ENCODE measurements at places on chromosomes 6 and 20.

DNA sequence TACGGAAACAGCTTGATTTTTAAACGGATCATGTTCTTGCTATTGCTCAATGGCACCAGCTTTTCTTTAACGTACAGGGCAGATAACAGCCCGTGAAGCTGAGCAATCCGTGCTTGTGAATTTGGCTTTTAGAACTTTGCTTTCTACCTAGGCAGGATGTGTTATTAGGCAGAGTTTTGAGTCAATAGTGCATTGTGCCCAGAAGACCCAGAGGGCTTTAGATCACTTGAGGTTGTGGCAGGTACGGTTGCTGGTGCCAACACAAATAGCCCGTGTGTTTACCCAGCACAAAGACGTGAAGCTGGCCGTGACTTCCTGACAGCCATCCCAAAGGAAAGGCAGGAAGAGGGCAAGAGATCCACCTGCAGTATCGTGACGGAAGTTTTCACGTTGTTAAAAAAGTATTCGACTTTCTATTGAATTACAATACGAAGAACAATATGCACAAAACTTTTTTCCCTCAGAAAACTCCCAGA, 117.4 kb upstream of the FRMD1 start:
- DNase-seq = no peak

- peak; percentile 19 for DNase-seq
These were observed 7.1 kb downstream of the PTK6 start for GRCh38 chr20:63529861-63530787.

DNA sequence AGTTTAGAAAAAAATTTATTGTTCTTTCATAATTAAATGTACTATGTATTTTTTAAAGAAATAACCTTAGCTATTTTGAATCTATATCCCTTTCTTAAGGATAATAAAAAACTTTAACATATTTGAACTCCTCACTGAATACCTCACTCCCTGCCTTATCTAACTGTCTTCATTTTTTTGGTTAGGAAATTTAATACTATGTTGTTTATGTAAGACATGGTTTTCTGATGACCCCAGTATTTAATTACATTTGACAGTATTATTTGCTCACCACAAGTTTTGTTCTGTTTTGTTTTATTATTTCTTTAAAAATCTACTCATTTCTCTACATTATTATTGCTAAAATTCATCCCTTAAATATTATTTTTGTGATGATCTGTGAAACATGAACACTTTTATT, 394.4 kb upstream of the ADGRB3 start:
- no peak for DNase-seq

DNA sequence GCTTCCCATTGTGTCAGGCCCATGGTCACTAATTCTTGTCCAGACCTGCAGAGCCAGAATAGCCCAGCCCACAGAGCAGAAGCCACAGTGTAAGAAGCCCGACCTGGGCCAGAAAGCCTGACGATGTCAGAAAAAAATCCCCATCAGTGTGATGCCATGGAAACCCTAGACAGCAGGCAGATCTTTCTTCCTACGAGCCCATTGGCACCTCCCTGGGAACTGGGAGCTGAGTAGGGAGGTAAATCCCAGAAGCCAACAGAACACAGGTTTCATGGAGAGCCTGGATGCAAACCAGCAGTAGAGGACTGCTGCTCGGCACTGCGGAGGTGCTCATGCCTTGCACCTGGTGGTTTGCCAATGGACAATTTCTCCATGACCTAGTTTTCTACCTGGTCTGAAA, 82.2 kb upstream of the SLC22A16 start:
- DNase-seq = no peak

DNA sequence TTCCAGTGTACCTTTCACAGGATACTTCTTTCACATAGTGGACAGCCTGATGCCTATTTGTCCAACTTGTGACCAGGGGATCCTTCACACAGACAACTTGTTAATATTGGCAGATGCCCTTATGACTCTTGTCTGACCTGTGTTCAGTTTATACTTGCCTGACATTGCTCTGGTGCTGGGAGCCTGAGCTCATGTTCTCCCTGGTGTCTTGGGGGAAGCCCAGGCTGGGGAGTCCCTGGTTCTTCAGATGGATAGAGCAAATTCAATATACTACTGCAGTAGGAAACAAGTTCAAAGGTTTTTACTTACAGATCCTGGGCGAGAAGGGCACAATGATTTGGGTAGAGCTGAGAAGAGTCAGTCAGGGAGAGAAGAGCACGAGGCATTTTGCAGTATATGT, 76.1 kb downstream of the NKAIN2 start:
- DNase-seq = no peak

DNA sequence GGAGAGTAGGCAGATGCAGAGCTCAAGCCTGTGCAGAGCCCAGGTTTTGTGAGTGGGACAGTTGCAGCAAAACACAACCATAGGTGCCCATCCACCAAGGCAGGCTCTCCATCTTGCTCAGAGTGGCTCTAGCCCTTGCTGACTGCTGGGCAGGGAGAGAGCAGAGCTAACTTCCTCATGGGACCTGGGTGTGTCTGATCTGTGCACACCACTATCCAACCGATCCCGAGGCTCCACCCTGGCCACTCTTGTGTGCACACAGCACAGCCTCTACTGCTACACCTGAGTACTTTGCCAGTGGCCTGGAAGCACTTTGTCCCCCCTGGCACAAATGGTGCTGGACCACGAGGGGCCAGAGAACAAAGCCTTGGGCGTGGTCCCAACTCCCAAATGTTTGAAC, 7.9 kb upstream of the DEFB125 start:
- DNase-seq = no peak

DNA sequence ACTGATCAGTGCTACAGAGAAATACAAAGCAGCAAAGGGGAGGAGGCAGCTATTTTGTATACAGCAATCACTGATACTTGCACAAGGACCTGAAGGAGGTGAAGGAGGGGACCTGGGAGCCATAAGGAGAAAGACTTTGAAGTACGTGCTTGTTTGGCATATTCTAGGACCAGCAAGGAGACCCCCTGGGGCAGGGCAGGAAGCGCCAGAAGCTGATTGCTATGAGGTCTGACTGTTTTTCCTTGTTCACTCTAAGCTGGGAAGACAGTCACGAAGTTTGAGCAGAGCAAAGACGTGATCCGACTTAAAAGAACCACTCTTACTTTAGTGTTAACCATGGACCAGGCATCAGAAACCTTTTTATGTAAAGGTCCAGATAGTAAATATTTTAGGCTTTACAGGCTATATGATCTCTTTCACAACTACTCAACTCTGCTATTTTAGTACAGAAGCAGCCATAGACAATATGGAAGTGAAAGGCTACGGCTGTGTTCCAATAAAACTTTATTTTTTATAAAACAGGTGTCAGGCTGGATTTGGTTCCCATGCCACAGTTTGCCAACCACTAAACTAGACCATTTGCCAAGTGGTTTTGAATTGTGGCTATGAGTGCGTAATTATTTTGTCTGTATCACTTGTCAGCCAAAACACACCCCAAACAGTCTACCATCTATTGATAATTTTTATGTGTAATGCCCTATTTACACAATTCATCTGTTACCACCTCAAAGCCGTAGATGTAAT, 217.9 kb downstream of the PRL start:
- no peak for DNase-seq

GRCh38 chr6:92779746-92780145, 639.6 kb downstream of the EPHA7 start:
- DNase-seq = no peak

GRCh38 chr20:62727584-62728027, 19.0 kb downstream of the NTSR1 start:
- peak; percentile 27 for DNase-seq

- no peak for DNase-seq
These were observed 5.5 kb downstream of the SIRT5 start for GRCh38 chr6:13579911-13580310.

- no peak for DNase-seq
These were observed 380.0 kb upstream of the MARCKS start for GRCh38 chr6:113476937-113477839.

DNA sequence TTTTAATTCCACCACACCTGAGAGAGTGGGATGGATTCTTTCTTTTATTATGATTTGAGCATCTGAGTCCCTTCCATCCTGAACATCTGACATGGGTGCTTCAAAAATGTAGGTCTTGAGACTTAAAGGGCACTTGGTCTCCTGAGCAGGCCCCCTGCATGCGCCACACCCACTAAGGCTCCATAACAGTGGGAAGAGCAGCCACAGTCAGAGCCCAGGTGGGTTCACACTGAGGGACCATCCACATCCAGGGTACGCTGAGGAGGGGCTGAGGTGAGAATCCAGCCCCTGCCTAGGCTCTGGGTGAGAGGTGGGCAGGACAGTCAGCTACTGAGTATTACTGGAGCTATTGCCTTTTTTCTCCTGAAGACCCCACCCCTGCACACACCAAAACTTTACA, 42.7 kb downstream of the HLA-A start:
- no peak for DNase-seq

DNA sequence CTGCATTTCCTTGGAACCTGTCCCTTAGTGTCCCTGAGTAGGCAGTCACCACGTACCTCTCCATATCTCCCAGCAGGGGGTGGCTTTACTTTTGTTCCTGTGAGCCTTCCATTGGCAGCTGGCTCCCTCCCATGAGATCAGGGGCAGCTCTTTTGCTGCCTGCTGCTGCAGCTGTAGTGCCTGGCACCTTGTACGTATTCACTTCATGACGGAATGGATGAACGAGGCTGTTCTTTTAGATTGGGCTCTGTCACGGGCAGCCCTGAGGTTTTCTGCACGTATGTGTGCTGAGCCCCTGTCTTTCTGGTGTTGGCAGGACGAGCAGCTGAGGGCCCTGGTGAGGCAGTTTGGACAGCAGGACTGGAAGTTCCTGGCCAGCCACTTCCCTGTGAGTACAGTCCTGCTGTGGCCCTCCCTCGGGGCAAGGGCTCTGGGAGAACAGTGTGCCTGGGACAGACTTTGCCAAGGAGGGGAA, 14.6 kb downstream of the MYBL2 start:
- no peak for DNase-seq

GRCh38 chr20:22366631-22367030, 217.7 kb downstream of the FOXA2 start:
- DNase-seq = no peak

DNA sequence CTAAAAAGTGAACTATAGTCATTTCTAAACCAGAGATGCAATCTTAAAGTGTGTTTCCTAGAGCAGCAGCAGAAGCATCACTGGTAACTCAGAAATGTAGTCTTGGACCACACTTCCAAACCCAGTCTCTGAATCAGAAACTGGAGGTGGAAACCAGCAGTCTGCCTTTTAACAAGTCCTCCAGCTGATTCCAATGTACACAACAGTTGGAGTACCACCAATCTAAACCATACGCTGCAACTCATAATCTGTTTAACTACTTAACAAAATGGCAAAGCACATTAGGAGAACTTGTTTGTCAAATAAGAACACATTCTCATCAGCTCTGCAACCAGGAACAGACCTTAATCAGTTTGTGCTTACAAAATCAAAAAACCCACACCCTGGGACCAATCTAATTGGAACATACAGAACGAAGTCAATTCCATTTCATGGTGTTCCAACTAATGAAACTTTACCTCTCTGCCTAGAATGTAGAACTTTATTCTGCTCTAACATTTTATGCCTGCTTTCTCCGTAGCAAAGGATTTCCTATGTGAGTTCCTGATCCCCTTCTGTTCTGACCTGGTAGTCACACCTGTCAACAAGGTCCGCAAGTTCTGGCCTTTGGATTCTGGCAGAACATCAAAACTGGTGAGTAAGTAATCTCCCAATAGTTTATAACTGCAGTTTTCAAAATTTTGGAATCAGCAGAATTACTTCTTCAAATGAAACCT, 390.4 kb downstream of the HTR1B start:
- DNase-seq = no peak

GRCh38 chr20:31863296-31864085, 6.8 kb downstream of the DUSP15 start:
- no peak for DNase-seq

GRCh38 chr6:41645007-41645618, 6.8 kb downstream of the MDFI start:
- peak; percentile 79 for DNase-seq

GRCh38 chr6:156953127-156953478, 175.9 kb downstream of the ARID1B start:
- DNase-seq = no peak

DNA sequence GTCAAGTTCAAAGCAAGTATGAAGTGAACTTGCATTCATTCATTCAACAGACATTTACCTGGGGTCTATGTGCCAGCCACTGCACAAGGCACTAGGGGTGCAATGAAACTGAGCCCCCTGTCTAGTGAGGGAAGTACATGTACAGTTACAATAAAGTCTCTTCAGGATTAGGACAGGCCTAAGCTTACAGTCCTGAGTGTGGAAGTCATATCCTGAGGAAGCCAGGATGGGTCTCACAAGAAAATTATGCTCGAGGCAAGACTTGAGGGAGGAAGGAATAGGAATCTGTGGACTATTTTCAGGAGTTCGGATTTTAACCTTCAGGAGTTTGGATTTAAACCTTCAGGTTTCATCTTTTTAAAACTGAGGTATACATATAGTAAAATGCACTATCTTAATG, 19.4 kb downstream of the TTI1 start:
- DNase-seq = no peak

- no peak for DNase-seq
These were observed 12.8 kb downstream of the MYLK4 start for GRCh38 chr6:2737885-2738284.

- DNase-seq = no peak
These were observed 36.2 kb upstream of the ANGPT4 start for GRCh38 chr20:952196-952795.

DNA sequence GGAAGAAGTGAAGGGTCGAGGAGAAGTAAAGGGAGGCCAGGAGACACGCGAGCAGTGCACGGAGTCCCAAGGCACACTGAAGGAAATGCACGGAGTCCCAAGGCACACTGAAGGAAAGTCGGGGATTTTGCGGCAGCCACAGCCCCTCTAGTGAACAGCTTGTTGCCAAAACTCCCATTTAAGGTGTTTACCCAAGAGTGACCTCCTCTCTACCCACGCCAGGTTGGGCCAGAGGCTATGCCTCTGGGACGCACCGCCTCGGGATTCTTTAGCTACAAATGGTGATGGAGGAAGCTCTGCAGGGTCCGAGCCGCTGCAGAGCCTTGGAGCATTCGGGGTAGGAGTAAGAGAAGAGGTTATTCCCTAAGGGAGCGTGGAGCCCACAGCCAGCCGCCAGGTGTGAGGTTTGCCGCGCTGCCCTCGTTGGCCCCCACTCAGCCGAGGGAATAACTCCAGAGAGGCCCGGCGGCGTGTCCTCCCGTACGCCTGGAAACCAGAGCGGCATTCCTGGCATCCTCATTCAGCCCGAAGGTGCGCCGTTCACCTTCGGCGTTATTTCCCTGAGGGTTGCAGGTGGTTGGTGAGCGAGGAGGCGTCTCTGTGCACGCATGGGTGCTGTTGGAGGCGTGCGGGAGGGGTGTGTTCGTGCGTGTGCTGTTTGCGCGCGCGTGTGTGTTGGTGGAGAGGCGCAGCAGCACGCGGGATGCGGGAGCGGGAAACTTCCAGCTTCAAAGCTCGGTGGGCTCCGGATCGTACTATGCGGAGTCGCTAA, 3.4 kb upstream of the MAFB start:
- DNase-seq = no peak

DNA sequence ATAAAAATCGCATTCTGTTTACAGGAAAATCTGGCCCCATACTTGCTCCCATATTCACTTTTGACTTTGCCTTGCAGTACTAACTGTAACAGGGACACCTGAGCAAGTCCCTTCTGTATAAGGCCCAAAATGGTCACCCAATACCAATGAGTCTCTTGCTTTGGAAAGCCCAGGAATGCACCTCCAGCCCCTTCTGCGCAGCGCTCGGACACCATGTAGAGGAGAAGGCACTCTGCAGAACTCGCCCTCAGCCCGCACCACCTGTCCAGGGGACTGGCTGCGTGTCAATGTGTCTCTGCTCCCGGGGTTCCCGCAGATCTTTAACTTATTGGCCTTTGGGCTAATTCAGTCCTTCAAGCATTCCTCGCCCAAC, 746 bp upstream of the PRND start:
- no peak for DNase-seq

- no peak for DNase-seq
These were observed 63.3 kb downstream of the SMLR1 start for GRCh38 chr6:130890521-130890971.
